CD4-positive, alpha-beta T cell treated with Interleukin-2 at 100 ng/mL for 4 hours (primary cell): ENCODE measurements at places on chromosomes 3 and 15.
A peak's percentile ranks its signal among the peaks of the same experiment; 100 is the strongest.

DNA sequence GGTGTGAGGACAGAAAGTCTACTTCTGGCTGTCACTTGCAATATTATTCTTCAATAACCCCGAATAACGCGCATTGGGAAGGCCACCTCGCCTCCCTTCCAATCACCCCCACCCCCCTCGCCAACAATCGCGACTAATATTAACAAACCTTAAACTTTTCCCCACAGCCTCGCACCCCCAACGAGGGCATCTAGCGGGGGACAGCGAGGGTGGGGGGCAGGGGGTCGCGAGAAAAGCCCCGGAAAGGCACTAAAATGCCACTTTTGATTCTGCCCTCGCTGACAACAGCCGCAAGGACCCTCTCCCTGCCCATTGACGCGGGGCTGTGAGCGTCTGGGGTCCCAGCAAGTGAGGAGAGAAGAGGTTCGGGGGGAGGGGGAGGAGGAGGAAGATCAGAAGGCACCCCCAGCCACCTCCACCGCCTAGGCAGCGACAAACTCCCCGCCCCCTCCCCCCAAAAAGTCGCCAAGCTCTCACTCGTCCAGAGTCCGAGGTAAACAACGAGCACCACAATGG is 868 bp downstream of the SATB1 start:
- no peak for DNase-seq

GRCh38 chr15:77118882-77119321 is 48.0 kb upstream of the TSPAN3 start:
- DNase-seq, result peak; percentile 50

- no peak for DNase-seq
These were observed 68.9 kb downstream of the ST8SIA2 start for GRCh38 chr15:92462424-92463125.

GRCh38 chr3:55521738-55522421 is 34.8 kb upstream of the WNT5A start:
- no peak for DNase-seq

DNA sequence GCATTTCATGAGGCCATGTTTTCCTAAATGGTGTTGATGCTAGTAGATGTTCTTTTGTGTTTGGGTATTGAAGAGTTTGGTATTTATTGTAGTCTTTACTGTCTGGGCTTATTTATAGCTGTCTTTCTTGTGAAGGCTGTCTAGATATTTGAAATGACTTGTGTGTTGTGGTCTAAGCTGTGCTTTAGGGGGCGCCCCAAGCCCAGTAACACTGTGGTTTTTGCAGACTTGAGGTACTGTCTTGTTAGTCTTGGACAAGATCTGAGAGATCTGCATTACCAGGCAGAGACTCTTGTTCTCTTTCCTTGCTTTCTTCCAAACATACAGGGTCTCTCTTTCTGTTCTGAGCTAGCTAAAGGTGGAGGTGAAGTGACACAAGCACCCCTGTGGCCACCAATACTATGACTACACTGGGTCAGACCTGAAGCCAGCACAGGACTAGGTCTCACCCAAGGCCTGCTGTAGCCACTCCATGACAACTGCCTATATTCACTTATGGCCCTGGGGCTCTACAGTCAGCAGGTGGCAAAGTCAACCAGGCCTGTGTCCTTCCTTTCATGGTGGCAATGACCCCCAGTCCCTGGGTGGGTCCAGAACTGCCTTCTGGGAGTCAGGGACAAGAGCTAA is 152.1 kb upstream of the TBC1D5 start:
- DNase-seq, result no peak
